Fibroblast of skin of left quadriceps (primary cell): ENCODE measurements at places on chromosomes 5 and 9.
A peak's percentile ranks its signal among the peaks of the same experiment; 100 is the strongest.

GRCh38 chr5:151406322-151406947 lies 41.0 kb upstream of the SLC36A1 start:
- no peak for DNase-seq

- no peak for DNase-seq
Measured at GRCh38 chr5:26553079-26553478, 485.3 kb downstream of the CDH9 start.

GRCh38 chr5:31638345-31638744 lies 586 bp upstream of the PDZD2 start:
- no peak for DNase-seq

DNA sequence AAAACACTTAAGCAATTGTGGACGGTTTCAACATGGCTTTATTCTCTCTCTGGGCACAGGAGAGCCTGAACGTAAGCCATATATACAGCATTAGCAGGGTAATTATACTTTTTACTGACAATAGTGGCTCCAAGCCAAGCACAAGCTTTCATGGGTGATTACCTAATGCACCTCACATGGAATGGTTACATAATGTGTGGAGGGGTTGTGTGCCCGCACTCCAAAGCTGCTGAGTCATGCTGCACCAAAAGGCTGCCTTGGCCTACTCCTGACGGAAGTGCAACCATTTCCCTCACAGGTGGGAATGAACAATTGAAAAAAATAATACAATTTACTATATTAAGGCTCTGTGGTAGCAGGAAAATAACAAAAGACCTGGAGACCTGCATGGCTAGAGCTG lies 86.5 kb upstream of the ATP10B start:
- DNase-seq, result no peak

DNA sequence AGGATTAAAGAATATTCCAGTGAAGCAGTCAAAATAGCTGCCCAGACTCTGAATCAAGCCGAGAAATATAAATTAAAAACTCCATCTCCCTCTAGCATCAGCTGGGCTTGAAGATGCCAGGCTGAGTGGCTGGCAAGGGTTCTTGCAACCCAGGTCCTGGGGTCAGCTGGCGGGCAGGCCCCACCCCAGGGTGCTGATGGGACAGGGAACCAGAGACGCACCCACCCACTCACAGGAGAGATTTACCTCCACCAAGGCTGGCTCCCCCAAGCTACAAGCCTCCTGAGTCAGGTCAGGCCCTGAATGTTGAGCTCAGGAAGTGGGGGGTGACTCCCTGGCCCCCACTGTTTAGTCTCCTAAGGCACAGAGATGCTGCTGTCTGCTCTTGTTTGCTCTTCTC lies 83.9 kb upstream of the HSPA9 start:
- DNase-seq, result no peak

DNA sequence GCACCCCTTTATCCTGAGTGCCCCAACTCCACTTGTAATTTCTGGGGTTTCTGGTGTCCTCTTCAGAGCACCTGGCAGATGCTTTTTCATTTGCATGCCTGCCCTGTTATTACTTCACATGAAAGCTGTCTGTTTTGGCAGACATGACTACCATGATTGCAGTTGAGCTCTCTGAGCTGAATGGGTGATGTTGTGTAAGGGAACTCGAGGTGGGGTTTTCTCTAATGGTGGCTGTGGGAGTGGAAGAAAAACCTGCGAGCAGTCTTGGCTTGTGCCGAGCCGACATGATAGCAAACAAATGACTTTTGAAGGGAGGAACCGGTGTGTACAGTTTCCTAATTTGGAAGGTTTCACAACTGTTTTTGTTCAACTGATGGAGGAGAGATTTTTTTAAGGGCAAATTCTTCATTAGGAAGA lies 196.2 kb downstream of the AOPEP start:
- no peak for DNase-seq

GRCh38 chr5:178483620-178484019 lies 106.6 kb downstream of the COL23A1 start:
- DNase-seq, result no peak

- DNase-seq, result no peak
Measured at GRCh38 chr5:83034036-83034435, 43.2 kb downstream of the TMEM167A start.

DNA sequence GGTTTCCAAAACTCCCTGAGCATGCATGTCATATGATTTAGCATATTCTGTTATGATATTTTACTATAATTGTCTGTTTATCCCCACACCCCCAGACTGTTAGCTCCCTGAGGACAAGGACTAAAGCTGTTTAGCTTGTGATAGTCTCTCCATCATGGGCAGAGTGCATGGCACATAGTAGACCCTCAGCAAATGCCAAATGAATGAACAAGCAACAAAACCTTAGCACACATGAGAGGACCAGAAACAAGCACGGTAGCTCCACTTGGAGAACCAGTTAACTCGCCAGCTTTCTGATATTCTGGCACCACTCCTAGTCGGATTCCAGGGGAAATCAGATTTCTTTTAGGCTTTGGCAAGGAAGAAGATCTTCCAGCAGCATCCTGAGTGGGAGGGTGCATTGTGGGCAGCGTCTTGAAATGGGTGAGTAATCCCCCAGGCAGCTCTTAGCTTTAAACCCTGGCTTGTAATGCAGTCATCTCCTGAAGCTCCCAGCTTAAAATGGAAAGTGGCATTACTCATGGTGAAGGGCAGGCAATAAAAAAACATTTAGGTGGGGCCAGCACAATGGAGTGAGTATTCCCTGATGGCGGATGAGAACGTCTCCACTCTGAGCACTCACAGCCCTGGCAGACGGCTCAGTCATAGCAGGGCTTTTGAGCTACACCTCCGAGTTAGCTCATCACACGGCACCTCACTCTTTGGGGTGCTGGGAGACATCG lies 41.1 kb downstream of the FGF1 start:
- peak; percentile 99 for DNase-seq

GRCh38 chr5:104352954-104353353 lies 790.4 kb upstream of the NUDT12 start:
- no peak for DNase-seq

GRCh38 chr5:159469496-159470372 lies 139.4 kb upstream of the IL12B start:
- no peak for DNase-seq

GRCh38 chr5:153480401-153480800 lies 10.1 kb upstream of the GRIA1 start:
- no peak for DNase-seq

- no peak for DNase-seq
Measured at GRCh38 chr5:103891151-103891550, 328.6 kb upstream of the NUDT12 start.

DNA sequence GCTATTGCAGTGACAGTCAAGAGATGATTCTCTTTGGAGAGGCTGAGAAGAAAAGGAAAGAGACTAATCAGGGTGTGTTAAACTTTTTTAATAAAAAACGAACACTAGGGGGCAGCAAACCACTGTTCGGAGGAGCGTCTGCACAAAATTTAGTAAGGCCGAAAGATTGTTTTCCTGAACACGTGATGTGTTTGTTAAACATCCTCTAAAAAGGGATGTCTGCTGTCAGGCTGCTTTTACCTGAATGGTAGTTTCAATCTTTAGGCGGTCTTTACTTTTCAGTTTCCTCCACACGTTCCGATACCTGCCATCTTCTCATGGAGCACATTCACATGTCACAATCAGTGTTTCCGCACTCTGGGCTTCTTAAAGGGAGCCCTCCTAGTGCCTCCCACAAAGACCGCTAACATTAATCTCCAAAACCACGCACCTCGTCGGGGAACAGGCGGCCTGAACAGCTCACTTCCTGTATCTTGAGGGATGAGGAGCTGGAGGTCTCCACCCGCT lies 125.2 kb downstream of the GPBP1 start:
- DNase-seq, result peak; percentile 75

DNA sequence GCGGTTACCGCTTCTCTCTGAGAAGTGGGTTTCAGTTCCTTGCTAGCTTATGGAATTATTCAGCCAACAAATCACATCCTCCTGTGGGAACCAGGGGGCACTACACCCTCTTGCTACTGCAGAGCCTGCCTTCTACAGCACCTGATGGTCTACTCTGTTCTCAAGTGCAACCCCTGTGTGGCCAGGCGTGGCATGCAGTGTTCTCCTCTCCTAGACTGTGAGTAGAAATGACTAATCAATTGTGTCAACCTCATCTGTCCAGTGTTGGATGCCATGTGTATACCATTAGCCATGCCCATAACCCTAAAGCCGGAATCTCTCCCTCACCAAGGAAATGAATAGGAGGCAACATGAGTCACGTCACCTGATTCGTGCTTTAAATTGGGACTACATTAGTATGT lies 117.2 kb upstream of the LIFR start:
- no peak for DNase-seq
